AG04449 (cell line): ENCODE measurements at places on chromosomes 3 and 15.

- DNase-seq, result no peak
These were observed 3.2 kb upstream of the GASK1A start for GRCh38 chr3:42975955-42976354.

DNA sequence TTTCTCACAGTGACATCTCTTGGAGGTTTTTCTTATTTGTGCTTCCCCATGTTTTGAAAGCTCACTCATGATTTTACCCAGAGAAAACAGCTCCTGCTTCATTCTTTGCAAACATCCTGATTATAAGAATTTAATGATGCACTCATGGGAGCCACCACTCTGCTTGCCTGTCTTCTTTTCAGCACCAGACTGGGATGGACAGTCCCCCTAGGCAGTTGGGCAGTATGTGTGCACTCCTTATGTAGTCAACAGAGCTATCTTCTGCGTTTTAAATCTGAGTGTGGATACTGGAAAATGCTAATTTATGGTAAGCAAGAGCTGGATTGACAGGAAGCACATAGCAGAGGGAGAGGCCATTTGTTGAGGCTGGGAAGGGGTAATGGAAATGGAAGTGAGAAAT lies 276.1 kb downstream of the AGBL1 start:
- no peak for DNase-seq

DNA sequence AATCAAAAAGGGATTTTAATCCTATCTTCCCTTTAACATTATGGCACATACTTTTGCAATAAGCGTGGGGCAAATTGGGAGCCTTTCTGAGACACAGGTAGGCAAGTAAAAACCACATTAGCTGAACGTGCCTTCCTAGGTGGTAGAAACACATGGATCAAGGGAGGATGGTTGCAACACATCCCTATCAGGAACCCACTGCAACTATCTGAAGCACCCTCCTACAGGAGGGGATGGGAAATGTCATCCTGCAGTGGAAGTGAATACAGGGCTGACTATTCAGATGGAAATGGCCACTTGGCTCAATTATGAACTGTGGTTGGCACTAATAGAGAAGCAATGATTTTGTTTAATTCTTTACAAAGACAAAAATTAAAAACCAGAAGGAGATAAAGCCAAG lies 826.3 kb downstream of the FHIT start:
- no peak for DNase-seq

DNA sequence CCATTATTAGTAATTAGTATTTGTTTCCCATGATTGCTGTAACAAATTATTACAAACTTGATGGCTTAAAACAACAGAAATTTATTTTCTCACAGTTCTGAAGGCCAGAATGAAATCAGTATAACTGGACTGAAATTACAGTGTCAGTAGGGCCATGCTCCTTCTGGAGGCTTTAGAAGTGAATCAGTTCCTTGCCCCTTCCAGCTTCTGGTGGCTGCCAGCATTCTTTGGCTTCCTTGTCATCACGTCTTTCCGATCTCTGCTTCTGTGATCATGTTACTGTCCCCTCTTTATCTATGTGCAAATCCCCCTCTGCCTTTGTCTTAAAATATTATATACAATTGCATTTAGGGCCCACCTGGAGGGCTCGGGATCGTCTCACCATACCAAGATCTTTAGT lies 92.0 kb downstream of the FOXB1 start:
- DNase-seq, result no peak

- peak; percentile 51 for DNase-seq
These were observed 16.8 kb upstream of the SLC41A3 start for GRCh38 chr3:126100634-126101301.

DNA sequence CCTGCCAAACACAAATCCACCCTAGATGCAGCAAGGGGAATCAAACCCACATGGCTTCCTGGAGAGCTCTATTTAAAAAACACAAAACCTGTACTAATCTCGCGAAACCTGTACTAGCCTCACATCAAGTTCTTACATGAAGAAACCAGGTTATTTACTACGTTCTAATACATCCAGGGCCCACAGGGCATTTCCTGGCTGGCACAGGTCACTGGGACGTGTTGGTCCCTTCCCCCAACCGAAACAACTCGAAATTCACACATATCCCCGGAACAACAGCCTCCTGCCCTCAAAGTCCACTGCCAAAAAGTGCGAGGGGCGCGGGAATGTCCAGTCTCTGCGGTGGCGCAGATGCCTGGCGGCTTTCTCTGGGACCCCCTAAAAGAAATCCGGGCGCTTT lies 955 bp downstream of the CDCP1 start:
- no peak for DNase-seq

GRCh38 chr3:131796111-131796510 lies 238.7 kb downstream of the CPNE4 start:
- no peak for DNase-seq

DNA sequence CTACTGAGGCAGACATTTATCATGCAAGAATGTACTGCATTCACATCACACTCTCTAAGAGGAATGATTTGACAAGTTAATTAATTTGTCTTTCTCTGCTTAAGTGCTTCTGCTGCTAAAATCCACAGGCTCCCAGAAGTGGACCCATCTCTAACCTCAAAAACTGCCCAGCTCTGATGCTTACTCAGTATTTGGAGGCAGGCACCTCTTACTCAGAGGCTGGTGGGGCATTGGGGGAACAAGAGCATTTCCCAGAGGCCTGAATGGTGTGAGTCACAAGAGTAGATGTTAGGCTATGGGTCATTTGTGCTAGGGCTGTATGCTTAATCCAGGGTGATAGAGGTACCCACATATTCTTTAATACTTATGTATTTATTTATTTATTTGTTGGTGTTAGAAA lies 34.4 kb upstream of the HCN4 start:
- no peak for DNase-seq

DNA sequence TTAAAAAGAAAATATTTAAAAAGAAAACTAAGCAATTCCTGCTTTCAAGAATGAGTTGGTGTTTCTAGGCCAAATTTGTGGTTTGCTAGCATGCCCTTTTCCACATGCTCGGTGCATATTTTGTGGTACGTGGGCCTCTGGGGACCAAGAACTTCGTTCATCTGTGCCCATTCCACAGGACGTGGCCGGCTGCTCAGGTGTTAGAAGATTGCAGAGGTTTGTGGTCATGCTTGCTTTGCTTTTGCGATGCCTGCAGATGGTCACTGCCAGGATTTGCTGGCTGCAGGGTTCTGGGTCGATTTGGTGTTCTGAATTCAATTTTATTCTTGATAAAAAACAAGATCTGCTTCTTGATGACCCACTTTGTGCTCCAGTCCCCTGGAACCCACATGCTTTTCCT lies 7.5 kb downstream of the PSTPIP1 start:
- DNase-seq, result no peak

- peak; percentile 7 for DNase-seq
These were observed 154.1 kb upstream of the GOLIM4 start for GRCh38 chr3:168249550-168250414.

- DNase-seq, result no peak
These were observed 3.3 kb upstream of the CD96 start for GRCh38 chr3:111538681-111539083.

DNA sequence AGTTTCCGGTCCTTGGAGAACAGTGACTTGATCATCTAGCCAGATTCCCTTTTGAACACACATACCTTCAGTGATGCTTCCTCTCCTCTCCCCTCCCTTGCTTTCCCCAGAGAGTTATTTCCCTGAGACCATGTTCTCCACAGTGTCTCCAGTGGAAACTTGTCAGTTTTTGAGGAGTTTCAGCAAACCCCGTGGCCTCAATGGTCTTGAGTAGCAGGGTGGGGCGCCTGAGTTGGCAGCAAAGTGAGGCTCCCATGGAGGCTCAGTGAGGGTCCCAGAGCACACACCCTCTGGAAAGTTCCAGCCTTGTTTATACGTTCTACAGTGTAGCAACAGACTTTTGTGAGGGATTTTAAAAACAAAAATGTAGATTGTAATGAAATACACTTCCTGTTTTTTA lies 135.1 kb downstream of the LRRC28 start:
- DNase-seq, result no peak

- no peak for DNase-seq
These were observed 21.2 kb upstream of the NOX5 start for GRCh38 chr15:68993276-68993675.

GRCh38 chr15:86375733-86376280 lies 296.1 kb downstream of the AGBL1 start:
- DNase-seq, result no peak

DNA sequence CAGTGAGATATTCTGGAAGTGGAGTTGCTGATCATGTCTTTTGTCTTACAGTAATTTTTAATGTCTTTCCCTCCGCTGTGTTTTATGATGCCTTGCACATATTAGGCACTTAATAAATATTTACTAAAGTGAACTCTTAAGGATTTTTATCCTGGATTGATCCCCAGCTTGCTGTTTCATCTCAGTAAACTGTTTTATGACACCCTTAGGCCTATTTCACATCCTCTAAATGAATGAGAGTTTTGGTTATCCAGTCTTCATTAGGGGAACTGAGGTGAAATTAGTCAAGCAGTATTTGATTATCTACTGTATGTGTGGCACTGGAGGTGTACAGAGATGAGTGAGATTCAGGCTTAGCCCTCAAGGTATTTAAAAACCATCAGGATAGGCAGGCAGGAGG lies 19.8 kb downstream of the CHCHD6 start:
- no peak for DNase-seq

- DNase-seq, result no peak
These were observed 128.3 kb downstream of the SV2B start for GRCh38 chr15:91228383-91228782.

GRCh38 chr3:41742121-41742520 lies 219.8 kb downstream of the ULK4 start:
- no peak for DNase-seq

DNA sequence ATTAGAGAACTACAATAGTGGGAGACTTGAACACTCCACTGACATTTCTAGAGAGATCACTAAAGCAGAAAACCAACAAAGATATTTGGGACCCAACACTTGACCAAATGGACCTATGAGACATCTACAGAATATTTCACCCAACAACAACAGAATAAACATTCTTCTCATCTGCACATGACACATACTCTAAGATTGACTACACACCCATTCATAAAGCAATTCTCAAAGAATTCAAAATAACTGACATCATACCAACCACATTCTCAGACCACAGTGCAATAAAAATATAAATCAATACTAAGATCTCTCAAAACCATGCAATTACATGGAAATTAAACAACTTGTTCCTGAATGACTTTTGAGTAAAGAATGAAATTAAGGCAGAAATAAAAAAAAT lies 473.7 kb downstream of the LPP start:
- peak; percentile 82 for DNase-seq

DNA sequence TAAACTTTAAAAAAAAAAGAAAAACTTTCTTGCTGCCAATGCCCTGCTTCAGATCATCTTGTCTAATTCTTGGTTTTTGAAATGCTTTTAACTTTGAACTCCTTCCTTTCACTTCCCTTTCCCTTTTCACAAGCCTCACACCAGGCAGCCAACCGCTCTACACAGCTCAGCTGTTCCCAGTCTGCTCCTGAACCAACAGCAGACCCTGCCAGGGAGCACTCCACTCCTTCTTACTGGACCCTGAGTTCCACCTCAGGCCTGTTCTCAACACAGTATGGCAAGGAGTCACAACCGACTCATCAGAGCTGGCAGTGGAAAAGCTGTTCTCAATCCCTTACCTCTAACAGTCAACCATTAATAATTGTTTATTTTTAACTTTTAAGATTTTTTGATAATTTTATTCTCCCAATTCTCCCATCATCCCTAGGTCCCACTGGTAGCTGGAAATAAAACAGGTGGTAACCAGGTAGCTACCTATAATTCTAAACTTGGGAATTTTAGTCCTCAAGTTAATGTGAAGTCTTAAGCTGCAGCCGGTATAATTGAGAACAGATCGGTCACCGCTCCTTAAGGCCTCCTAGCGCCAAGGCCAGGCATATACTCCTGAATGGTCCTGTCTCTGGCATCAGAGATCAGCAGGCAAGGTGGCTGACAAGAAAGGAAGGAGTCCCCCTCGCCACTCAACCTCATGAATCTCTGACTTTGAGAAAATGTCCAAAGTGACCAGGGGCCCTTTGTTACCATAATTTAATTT lies 43.9 kb downstream of the BOC start:
- no peak for DNase-seq

- DNase-seq, result no peak
These were observed 301.6 kb upstream of the MANF start for GRCh38 chr3:51083490-51083889.

- DNase-seq, result no peak
These were observed 43.3 kb downstream of the POMGNT2 start for GRCh38 chr3:43062564-43063040.

GRCh38 chr15:49918121-49918520 lies 200.9 kb downstream of the ATP8B4 start:
- DNase-seq, result no peak

- DNase-seq, result no peak
These were observed 7.2 kb downstream of the SPG11 start for GRCh38 chr15:44656298-44656697.

DNA sequence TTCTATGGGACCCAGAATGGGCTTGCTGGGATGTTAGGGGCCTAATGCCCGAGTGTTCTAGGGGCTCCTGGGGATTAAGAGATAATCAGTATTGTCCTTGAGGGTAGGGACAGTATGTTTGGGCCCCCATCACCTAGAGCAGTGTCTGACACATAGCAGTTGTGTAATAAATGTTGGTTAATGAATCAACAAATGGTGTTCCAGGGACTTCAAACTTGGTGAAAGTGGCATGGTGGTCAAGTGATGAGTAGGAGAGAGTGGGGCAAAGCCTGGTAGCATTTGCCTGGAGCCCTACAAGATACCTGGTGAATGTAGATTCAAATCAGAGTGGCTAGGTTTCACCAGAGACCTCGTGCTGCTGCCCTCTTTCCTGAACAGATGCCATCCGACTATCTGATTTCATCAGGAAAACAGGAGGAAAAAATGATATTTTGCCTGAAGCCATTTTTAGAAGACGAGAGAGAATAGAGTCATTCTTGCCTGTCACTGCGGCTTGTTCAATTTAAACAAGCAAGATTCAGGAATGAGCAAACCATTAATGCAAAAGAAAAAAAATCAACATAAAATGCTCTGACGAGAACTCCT lies 117.3 kb downstream of the RPL22L1 start:
- DNase-seq, result no peak

- DNase-seq, result no peak
These were observed 10.4 kb downstream of the PPCDC start for GRCh38 chr15:75033809-75034208.

DNA sequence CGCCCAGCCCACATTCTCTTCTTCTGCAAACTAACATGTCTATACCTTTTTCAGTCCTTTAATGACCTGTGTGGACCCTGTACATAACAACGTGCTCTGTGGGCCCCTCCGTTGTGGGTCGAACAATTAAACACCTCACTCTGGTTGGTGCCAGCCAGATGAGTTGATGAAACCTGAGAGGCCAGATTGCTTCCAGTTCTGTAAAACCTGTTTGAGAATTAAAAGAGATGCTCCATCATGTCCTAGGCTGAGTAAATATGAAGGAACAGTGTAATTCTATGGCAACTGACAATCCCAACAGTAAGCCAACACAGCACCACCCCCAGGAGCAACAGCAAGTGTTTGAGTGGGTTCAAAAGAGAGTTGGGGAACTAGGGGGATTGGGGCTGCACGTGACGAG lies 5.7 kb upstream of the THBS1 start:
- DNase-seq, result no peak

DNA sequence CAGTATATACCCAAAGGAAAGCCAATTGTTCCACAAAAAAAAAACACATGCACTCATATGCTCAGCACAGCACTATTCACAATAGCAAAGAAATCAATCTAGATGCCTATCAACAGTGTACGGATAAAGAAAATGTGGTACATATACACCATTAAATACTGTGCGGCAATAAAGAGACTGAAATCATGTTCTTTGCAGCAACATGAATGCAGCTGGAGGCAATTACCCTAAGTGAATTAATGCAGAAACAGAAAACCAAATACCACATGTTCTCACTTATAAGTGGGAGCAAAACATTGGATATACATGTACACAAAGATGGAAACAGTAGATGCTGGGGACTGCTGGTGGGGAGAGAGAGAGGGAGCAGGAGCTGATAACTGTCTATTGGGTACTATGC lies 124.2 kb upstream of the AADACL2 start:
- no peak for DNase-seq
